ENCODE measurements at places on chromosomes 16 and 17.

DNA sequence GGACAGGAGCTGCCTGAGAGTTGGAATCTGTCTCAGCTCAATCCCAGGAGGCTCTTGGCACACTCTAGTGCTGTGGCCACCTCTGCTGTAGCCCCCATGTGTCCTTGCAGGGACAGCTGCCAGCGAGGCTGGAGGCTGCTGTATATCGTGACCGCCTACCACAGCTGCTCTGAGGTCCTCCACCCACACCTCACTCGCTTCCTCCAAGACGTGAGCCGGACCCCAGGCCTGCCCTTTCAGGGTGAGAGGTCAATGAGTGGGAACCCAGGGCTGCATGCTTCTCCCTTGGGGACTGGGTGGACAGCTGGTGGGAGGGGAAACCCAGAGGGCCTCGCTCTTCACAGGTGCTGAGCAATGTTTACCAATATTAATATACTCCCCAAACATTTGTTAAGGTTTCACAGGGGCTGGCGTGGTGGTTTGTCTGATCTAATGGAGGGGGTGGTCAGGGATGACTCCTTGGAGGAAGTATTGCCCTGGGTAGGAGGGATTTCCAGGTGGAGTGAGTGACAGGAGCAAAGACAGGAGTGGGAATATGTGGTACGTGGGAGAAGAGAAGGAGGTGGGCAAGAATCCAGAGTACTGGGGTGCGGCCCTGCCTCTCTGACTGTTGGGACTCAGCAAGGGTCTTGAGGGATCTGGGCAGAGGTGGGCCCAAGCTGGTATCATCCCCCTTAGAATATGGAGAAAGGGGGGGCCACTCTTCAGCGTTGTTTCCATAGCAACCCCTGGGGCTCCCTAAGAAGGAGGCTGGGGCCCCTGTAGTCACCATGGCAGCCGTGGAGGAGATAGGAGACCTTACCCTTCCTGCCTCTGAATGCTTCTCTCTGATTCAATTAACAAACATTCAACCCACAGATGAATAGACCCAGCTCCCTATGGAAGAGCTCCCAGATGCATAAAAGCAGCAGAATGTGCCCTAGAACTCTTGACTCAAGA is 22.2 kb upstream of the ALKBH5 start:
- DNase-seq = no peak

DNA sequence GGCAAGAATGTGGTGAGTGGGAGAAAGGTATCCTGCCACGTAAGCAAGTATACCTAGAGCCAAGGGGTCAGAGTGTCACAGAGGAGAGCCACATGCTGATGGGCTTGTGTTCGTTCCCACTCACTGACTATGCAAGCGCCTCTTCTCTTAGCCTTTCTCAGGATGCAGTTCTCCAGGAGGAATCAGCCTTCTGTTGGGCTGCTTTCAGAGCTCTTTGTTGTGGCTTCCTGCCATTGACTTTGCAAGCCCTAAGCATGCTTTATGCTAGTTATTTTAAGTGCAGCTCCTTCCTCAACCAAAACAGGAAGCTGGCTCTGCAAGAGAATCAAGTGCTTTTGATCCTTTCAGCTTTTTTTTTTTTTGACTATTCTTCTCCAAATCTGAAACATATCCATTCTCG is 66.6 kb downstream of the SIAH1 start:
- peak; percentile 29 for DNase-seq

- no peak for DNase-seq
Observed at GRCh38 chr17:47665655-47666054, 15.9 kb downstream of the KPNB1 start.

DNA sequence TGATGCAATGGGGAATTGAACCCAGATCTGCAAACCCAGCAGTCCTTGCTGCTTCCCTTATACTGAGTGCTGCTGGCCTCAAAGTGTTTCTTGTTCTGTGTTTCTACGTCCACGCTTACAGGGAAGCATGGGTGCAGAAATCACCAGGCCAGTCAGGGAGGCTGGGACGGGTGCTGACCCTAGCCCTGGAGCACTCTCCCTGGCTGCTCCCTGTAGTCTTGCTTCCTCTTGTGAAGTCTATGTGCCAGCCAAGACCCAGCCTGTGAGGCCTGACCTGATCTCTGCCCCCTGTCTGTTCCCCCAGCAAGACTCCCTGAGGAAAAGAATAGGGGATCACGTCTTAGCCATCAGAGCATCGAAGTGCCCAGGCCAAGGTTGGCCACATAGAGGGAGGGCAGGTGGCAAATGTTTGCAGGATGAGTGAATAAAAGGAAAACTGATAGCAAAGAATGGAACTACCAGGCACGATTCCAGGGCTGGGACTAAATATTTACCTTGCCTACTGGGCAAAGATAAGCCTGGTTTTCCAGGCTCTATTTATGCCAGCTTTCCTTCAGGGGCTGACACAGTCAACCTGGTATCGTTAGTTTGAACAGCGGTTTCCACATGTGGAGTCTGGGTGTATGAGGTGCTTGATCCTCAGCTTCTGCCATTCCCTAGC is 41.2 kb upstream of the RHOT1 start:
- no peak for DNase-seq

DNA sequence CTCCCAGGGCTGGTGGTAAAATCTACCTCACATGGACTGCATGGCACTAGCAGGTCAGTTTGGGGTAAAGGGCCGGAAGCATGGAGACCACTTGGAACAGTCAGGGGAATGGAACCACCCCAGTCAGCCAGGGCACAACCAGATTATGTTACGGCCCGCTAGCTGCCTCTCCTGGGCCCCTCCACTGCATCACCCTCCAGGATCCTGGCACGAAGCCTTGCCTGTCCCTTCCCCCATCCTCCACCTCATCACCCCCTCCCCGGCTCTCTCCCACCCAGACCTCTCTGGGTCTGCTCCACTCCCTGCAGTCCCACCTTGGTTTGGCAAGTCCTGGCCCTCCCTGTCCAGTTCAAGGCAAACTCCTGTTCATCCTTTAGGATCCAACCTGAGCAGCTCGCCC is 91.7 kb downstream of the CLEC16A start:
- DNase-seq = no peak

DNA sequence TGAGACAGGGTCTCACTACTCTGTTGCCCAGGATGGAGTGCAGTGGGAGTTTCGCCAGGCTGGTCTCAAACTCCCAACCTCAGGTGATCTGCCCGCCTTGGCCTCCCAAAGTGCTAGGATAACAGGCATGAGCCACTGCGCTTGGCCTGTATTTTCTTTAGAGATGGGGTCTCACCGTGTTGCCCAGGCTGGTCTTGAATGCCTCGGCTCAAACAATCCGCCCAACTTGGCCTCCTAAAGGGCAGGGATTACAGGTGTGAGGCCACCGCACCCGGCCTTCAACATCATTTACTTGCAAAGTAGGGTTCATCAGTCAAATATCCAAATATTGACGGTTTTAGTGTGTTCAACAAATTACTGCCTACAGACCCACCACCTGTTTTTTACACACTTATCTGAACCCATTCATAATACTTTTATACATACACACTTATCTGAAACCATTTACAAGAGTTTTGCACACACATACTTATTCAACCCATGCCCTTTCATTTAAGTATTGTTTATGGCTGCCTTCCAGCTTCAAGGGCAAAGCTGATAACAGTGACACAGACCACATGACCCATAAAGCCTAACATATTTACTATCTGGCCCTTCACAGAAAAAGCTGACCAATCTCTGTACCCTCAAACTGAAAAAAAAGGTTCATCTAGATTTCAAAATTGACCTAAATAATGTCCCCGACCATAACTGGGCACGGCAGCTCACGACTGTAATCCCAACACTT is 11.9 kb downstream of the TMEM170A start:
- no peak for DNase-seq

GRCh38 chr17:44331249-44331760 is 6.7 kb upstream of the SLC25A39 start:
- no peak for DNase-seq

- DNase-seq = no peak
Observed at GRCh38 chr17:17088086-17088485, 45.8 kb downstream of the MPRIP start.

DNA sequence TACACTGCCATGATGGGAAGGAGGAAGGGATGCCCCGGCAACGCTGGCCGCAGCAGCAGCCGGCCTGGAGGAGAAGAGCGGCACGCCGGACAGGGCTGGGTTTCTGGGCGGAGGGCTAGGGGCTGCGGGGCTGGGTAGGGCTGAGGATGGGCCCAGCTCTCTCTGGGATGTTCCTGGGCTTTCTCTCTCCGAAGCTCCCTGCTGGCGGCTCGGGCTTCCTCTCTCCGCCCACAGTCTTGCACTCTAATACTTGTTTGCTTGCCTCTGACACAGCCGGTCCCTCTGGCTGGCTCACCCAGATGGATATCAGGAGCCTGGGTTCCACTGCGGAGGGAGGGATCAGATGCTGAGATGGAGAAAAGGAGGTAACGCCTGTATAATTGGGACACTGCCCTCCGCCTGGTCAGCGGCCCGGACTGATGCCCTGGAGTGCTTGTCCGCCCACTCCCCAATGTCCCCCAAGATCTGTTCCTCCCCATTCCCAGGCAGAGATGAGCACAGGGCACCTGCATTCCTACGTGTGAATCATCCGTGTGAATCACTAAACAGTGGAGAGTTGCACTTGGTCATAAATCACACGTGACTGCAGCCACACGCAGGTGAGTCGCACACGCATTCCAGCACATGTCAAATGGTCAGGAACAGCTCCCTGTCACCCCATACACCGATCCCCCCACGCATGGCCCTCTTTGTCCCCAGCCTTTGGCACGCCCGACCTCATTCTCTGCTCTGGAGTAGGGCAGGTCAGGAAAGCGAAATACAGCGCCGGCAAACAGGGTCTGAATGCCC is at the start of gene ALOXE3:
Gene ALOXE3 (minus strand): TSS at position 535 of the 789 bp plus-strand sequence. CDS start 524 bp downstream, at position 11.
- DNase-seq = no peak

- DNase-seq = no peak
Observed at GRCh38 chr16:86794216-86794864, 216.0 kb downstream of the FOXL1 start.

GRCh38 chr16:57925310-57925709 is 45.6 kb downstream of the CNGB1 start:
- no peak for DNase-seq

GRCh38 chr17:28982131-28982793 is 23.6 kb downstream of the SEZ6 start:
- peak; percentile 14 for DNase-seq

- DNase-seq = no peak
Observed at GRCh38 chr17:77493901-77494663, 353.3 kb downstream of the SEC14L1 start.

- no peak for DNase-seq
Observed at GRCh38 chr16:26863931-26864330, 202.8 kb upstream of the C16orf82 start.

GRCh38 chr17:81466564-81467472 is 45.8 kb downstream of the ACTG1 start:
- DNase-seq = no peak

- DNase-seq = no peak
Observed at GRCh38 chr17:33962857-33963655, 292.0 kb upstream of the CCL2 start.

GRCh38 chr16:8655184-8655717 is 19.2 kb upstream of the ABAT start:
- DNase-seq = no peak

- DNase-seq = no peak
Observed at GRCh38 chr16:58506241-58507194, 6.6 kb downstream of the NDRG4 start.

GRCh38 chr16:15055141-15056053 is 477 bp downstream of the NTAN1 start:
- DNase-seq = peak; percentile 45

DNA sequence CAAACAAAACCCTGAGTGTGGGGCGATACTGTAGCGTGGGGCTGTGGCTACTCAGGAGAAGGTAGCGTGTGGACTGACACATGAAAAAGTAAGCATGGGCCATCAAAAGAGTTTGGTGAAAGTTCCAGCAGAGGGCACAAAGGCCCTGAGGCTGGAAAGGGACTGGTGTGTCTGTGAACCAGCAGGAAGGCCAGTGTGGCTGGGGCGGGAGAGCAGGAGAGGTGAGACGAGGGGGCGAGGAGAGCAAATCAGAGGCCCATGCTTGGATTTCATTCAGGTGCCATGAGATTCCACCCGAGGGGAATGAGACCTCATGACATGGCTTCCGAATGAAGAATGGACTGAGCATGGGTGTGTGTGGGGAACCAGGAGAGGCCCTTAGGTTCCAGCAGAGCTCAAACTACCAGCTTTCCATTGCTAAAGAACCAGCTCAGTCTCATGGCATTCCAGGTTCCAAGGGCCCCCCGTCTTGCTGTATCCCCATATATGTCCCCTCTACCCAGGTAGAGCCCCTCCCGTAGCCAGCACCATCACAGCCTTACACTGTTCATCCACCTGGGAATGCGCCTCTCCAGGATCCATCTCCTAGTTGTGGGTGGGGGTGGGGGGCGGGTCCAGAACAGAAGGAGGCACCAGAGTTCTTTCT is 31.1 kb downstream of the TRPV2 start:
- DNase-seq = no peak

DNA sequence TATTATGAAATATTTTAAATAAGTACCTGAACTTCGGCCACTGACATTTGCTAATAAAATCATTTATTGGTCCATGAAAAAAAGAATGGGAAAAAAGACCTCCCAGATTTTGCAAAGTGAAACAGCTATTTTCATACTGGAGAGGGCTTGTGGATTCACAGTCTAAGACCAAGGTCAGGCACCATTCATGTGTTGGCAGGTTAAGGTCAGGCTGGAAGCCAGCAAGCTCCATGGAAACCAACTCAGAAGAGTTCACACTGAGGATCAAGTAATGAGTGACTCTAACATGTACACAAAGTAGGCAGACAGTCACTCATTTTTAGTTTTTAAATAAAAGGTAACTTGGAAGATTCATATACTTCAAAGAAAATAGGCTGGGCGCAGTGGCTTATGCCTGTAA is 3.4 kb downstream of the DNAJA2 start:
- no peak for DNase-seq

DNA sequence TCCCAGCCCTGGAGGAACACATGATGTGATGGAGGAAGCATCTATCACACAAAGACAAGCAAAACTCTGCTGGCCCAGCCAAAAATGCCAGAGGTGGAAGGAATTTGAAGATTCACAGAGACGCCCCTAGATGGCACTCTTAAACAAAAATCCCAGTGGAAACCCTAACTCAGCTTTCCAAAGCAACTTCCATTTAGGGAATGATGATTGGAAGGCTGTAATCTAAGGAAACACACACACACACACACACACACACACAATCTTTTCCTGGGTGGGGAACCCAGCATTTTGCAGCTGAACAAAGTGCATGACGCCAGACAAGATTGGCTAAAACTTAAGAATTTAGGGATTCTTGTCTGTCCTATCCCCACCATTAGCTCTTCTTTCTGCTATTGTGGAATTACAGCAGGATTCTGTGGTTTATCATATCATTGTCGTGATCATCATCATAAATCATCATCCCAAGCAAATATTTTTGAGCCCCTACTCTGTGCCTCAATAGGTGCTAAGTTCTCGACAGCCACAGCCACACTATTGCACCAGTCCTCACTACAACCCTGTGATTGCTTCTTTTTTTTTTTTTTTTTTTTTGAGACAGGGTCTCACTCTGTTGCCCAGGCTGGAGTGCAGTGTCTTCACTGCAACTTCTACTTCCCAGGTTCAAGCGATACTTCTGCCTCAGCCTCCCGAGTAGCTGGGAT is 1.6 kb upstream of the LDAF1 start:
- no peak for DNase-seq

DNA sequence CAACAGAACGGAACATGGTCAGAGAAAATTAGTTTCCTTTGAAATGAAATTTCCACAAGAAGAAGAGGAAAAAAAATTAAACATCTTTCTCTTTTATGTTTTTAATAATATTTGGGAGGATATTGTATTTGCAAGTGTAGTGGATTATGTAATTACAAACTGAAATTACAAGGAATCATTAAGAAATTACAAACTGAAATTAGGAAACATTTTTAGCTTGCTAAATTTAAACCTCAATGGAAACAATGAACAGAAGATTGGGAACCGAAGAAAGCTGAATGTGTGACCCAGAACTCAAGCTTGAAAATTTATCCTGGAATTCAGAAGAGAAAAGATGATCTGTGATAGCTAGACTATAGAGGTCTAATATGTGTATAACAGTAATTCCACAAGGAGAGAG is 4.4 kb upstream of the PIK3R5 start:
- DNase-seq = no peak

Measured in T-helper 2 cell (primary cell).